ENCODE measurements at places on chromosomes 11 and 22.

GRCh38 chr11:59224351-59224928, 11.7 kb upstream of the MPEG1 start:
- DNase-seq, result no peak

GRCh38 chr11:63883791-63884190, 33.2 kb downstream of the RCOR2 start:
- no peak for DNase-seq

DNA sequence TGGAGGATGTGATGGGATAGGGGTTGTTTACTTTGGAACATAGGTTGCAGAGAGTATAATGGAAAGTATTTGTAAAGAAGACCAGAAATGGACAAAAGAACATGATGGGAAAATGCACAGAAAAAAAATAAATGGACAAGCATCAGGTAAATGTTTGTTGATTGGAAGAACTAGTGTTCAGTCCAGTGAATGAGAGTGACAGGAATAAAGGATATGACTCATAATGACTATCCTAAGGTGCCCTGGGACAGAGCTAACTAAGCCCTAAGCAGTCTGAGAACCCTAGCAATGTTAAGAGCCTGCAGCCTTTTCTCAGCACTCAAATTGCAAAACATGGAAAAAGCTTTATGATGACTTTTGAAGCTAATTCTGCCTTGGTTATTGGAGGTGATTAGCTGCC, 732.8 kb upstream of the ANO5 start:
- DNase-seq, result no peak

DNA sequence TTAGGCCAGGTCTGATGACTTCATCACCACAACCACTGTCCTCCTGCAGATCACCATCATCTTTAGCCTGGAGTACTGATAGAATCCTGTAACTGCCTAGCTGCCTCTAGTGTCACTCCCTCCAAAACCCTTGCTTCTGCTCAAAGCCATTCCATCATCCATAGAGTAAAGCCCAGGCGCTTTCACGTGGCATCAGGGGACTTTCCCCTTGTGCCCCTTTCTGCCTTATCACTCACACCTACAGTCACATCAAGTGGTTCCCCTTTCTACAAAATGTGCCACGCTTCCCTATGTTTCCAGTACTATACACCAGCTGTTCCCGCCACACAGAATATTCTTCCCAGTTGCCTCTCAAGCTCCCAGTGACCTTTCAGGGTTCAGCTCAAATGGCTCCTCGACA, 75.9 kb downstream of the MN1 start:
- DNase-seq, result no peak

GRCh38 chr11:124113890-124114289, 1.4 kb upstream of the VWA5A start:
- no peak for DNase-seq

- no peak for DNase-seq
Measured at GRCh38 chr11:72712168-72712751, 38.0 kb upstream of the PDE2A start.

All from stimulated activated CD8-positive, alpha-beta memory T cell treated with anti-CD3 and anti-CD28 coated beads, Interleukin-7, amount 100 ng/mL, for 24 hours (primary cell).